T-helper 2 cell (primary cell): ENCODE measurements at places on chromosomes 3 and 15.

DNA sequence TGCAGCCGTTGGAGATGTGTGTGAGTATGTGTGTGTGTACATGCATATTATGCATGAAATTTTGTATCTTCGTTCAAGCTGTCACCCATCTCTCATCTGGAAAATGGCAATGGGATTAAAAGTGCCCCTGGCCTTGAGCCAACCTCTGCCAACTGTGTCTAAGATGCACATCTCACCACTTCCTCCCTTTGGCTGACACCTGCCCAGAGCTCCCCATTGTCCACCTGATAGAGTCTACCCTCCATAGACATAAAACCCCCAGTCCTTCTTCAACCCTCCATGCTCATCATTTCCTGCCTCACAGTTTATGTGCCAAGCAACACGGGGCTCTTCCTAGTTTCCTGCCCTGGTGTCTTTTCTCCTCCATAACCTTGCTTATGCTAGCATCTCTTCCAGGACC is 187.5 kb upstream of the HES1 start:
- DNase-seq: no peak

DNA sequence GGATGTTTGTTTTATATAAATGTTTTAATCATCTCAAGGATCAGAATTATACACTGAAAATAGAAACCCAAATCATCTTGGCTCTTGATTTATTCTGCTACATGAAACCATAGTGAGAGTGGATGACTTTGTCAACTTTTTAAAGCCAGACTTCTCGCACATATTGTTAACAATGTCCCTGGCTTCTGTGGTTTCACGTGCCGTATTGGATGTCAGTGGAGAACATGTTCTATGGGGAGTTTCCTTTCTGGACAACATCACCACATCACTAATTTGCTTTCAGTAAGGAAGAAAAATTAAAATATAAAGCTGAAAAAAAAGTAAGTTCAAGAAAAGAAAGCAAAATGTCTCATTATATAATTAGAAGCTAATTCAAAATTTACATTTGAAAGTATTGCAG is 297.1 kb upstream of the MME start:
- no peak for DNase-seq

- DNase-seq: no peak
These were observed 47.5 kb upstream of the RPS17 start for GRCh38 chr15:82587805-82588204.

- DNase-seq: no peak
These were observed 80.2 kb upstream of the SPATA12 start for GRCh38 chr3:56980243-56980642.

DNA sequence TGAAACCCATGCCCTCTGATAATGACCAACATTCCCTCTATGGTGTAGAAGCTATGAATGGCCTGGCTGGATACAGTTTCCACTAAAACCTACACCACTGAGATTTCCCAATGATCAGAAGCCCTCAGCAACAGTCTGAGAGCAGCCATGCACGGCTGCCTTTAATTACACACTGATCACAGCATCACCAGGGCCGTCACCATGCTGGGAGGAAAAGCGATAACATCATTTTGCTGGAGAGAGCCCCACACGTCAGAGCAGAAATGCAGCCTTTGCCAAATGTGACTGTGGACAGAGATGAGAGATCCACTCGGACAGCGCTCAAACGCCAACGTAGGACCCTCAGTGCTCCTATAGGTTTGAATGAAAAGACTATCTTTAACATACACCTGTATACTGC is 135.0 kb downstream of the XXYLT1 start:
- no peak for DNase-seq

GRCh38 chr3:23809840-23810342 is 4.1 kb downstream of the UBE2E1 start:
- DNase-seq: no peak

- no peak for DNase-seq
These were observed 132.7 kb downstream of the EEFSEC start for GRCh38 chr3:128285967-128286321.

DNA sequence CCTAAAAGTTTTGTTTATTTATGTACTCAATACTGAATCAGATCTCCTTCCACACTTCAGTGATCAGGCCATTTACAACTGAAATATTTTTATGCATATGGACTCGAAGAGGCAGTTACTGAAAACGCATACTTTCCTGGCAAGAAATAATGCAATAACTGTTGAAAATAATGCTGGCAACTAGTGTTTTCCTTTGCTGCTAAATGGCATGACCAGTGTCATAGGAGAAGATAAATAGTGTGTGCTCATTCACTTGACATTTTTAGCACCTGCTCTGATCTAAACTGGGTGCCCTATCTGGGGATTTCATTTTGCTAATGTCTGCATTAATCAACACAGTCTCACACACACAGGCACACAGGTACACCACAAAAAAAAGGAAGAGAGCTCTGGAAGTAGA is 695.2 kb downstream of the TUSC7 start:
- DNase-seq: no peak

DNA sequence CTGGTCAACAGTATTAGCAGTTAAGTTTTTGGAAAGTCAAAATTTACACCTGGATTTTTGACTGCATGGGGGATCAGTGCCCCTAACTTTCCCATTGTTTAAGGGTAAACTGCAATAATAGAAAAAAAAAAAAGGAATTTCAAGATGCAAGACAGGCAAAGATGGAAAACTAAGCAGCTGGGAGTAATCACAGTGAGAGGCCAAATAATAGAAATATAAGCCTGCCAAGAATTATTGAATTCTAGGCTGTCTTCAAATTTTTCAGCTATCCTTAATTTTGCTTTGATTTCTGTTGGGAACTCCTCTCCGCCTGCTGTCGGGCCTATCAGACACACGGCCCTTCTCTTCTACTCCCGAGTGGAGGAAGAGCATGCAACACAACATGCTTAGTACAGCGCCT is 215.5 kb upstream of the LMCD1 start:
- DNase-seq: no peak

DNA sequence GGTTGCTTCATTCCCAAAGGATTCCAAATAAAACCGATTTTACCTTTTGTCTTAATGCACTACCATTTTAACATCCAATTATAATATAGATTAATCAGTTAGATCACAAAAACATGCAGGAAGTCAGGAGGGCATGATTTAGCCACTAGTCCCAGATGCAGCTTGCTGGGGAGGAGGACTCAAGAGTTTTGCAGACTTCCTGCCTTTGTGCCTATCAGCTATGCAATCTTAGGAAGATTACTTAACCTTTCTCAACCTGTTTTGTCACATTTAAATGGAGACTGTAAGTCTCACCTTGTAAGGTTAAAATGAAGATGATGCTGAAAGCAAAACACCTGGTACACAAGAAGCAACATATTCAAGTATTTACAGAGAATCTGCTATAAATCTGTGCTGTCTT is 242.4 kb upstream of the GOLIM4 start:
- DNase-seq: no peak

DNA sequence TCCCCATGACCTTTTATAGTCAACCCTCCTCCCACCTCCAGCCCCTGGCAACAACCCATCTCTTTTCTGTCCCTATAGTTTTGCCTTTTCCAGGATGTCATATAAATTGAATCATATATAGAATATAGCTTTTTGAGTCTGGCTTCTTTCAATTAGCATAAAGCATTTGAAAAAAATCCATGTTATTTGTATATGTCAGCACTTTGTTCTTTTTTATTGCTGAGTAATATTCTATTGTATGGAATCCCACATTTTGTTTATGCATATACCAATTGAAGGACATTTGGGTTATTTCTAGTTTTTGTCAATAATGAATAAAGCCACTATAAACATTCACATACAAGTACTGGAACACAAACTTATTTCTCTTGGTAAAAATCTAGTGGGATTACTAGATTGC is 58.0 kb upstream of the SSR3 start:
- DNase-seq: no peak

GRCh38 chr3:95721938-95722337 is 1092.5 kb upstream of the EPHA6 start:
- DNase-seq: no peak

- DNase-seq: no peak
These were observed 10.9 kb upstream of the CHAC1 start for GRCh38 chr15:40942337-40942854.

DNA sequence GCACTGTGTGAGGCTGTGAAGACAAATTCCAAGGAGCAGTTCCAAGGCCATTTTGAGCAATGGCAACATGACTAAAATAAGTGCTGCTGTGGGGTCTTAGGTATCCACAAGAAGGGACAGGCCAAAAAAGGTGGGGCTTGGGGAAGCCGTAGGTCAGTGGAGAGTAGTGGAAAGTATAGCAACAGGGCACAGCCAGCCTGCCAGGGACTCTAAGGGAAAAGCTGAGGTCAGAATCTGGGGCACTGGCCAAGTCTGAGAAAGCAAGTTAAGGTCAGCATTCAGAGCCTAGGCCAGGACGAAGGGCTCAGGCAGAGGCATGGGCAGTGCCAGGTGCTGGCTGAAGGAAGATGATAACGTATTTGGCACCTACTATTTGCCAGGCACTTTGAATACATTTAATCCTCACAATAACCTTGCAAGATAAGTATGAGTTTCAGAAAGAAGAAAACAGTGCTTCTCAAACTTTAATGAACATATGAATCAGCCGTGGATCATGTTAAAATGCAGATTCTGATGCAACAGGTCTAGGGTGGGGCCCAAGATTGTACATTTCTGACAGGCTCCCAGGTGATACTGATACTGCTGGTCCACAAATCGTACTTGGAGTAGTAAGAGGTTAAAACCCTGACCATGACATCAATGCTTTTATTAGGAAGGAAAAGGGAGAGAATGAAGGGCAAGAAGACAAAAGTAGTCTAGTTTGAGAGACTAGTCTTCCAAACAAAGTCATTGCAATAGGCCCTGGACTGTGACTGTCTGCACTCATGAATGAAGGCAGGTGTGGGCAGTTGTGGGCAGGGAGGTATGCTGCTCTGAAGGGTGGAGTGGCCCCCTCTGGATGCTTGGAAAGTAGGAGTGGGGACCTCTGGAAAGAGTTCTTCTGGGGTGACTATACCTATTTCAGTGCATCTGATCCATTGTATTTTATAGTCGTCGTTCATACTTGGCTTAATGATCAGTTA is 106.3 kb upstream of the ANKRD28 start:
- no peak for DNase-seq
